ENCODE measurements at places on chromosomes 1 and 21.

- no peak for DNase-seq
Observed at GRCh38 chr1:98660940-98661543, 479 bp upstream of the SNX7 start.

DNA sequence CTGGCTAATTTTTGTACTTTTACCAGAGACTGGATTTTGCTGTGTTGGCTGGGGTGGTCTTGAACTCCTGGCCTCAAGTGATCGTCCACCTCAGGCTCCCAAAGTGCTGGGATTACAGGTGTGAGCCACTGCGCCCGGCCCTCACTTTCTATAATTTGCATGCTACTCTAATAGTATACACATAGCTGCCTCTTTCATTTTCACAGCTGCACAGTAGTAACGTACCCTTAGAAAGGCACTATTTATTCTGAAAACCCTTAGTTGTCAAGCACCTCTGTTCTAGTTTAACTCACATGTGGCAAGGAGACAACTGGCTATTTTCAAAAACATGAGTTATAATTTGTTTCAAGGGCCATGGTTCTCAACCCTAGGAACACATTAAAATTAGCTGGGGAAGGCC is 17.2 kb downstream of the TPM3 start:
- no peak for DNase-seq

DNA sequence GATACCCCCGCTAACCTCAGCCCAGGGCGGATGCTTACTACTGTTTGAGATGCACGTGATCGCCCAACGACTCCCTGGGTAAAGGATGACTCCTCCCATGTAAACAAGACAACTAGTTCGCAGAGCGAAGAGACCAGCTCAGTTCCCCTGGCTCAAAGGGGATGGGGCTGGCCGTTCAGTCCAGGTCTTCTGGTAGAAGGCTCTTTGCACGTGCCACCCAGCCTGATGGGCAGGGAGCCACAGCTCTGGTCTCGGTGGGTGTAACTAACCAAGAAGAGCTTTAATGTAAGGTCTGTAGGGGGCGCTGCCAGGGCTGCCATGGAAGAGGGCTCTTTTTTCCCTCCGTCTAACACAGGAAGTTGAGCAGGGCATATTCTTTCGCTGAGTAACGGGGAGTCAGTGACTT is 49.4 kb upstream of the PARP1 start:
- peak; percentile 76 for DNase-seq

- peak; percentile 21 for DNase-seq
Observed at GRCh38 chr1:51331206-51332100, 1.1 kb upstream of the TTC39A start.
